ENCODE measurements at places on chromosomes 12 and 14.

DNA sequence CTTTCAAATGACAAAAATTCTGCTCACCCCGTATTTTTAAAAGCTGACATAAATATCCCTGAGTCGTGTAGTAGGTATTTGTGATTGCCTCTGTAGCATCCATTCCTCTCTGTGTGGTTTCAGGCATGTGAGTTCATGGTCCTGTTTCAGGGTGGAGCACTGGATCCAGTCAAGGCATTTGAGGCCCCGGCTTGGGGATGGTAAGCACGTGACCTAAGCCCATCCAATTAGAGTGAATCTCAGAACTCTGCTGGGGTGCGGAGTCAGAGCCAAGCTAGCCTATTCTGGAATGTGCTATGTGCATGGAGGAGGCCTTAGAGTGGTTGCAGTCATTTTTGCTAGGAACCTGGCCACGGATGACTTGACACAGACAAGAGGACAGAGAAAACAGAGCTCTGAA, 4.3 kb upstream of the CSRP2 start:
- no peak for DNase-seq

DNA sequence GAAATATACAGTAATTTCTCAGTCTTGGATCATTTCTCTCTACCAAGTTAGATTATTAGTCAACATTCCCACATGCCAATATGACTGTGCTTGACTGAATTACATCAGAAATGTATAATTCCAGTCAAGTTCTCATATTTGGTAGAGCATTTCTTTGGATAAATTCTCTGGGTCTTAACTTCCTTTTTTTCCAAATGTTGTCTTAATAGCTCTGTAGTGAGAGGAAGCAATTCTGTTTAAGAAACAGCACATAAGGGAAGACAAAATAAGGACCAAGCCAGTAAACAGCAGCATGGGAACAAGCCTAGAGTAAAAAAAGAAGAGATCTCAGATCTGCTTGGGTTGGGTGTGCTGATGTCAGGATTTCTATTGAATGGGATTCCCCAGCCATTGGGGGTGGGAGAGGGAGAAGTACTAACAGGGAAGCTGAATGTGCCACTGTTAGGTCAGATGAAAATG, 14.2 kb upstream of the DYRK2 start:
- DNase-seq, result no peak

DNA sequence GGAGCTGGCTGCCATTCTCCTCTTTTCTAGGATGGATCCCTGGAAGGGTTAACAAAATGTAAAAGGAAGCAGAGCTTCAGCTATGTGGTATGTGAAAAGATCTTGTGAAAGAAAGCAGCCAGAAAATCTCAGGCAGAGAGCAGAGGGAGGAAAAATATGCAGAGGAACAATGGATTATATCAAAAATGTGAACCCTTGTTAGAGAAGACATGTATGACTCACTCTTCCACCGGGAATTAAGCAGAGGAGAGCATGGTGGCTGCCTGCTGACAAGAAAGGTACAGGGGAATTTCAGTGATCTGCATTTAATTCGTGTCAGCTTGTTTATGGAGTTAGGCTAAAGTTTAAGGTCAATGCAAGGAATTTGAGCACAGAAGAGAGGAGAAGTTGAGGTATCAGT, 46.3 kb downstream of the KCNA1 start:
- DNase-seq, result no peak

DNA sequence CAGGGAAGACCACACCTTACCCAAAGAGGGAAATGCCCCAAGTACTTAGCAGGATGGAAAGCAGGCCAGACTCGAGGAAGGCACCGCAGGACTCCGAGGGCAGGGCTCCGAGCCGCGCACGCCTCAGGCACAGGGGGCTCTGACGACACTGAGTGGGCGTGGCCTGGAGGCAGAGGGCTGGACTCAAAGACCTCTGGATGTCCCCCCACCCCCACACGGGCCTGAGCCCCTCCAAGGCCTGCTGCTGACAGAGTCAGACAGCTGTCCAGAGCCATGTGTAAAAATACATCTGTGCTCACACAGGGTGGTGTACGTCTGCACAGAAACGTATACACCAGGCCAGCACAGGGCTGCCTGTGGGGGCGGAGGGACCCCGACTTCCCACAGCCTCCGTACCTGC, 1.4 kb downstream of the AKT1 start:
- DNase-seq, result no peak

- DNase-seq, result no peak
Measured at GRCh38 chr12:72264548-72265175, 7.5 kb upstream of the TRHDE start.

Data from AG09319 (cell line).